ENCODE measurements at places on chromosomes 12 and 14.

- DNase-seq, result no peak
Observed at GRCh38 chr12:95922231-95922630, 20.2 kb downstream of the CCDC38 start.

DNA sequence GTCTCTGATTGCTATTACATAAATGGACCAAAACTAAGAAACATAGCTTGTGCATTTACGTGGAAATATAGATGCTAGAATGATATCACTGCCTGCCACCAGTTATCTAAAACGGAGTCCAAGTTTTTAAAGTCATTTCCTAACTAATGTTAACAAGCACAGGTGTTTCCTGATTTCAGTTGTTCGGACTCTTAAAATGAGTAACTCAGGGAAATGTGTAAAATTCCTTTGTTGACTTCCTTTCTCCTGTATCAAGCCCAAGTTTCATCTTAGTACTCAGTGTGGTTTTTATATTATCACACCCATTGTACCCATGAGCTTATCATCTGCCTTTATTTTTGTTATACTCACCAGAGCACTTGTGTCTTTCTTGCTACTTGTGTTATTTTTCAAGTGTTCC, 13.2 kb upstream of the PRKCH start:
- DNase-seq, result no peak

DNA sequence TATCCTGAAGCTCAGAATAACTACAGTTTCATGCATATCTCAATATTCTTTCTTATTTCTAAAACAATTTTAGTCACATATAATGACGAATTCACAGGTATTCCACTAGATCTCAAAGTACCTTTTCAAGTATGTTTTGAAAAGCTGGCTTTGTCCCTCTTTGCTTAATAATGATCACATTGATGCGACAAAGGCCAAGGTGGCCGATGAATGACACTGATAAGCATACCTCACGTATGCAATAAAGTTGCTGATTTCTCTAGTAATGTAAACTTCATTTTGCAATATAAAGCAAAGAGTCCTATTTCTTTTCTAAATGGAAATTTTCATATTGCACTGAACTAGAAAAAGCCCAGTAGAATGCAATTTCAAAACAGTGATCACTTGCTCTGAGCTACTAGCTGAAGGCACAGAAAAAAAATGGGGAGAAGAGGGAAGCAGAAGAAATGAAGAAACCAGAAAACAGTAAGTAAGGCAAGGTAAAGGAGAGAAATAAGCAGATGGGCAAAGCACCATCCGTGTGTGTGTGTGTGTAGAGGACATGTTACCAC, 29.3 kb downstream of the FGD6 start:
- no peak for DNase-seq

- no peak for DNase-seq
Observed at GRCh38 chr12:77940567-77940966, 109.9 kb downstream of the NAV3 start.

DNA sequence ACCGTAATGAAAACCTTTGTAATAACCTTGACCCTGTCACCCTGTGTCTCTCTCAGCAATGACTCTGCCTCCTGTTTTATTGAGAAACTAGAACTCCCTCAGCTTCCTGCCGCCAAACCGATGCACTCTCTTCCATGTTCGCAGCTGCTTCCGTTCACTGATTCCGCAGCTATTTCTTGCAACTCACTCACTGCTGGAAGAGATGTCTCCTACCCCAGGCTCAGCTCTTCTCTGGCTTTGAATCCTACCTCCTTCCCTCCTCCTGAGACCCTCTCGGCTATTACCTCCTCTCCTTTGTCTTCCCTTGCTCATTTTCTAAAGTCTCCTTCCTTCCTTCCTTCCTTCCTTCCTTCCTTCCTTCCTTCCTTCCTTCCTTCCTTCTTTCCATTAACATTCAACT, 71.0 kb downstream of the ESRRB start:
- no peak for DNase-seq

DNA sequence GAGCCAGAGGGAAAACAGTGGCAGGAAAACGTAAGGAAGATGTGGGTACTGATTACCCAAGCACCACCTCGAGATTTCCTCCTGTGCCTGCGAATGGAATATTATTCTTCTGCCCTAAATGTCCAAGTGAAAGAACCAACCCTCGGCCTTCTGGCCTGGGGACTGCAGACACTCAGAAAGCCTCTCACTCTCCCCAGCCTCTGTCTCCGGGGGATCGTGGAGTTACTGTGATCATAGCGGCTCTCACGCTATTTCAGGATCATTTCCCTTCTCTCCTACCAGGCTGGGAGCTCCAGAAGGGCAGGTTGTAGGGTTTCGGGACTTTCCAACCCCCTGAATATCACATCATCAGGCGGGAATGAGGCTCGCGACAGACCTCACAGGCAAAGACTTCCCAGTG, 68.9 kb downstream of the KDM2B start:
- DNase-seq, result no peak

GRCh38 chr14:75597149-75597548, 18.7 kb downstream of the FLVCR2 start:
- DNase-seq, result no peak

DNA sequence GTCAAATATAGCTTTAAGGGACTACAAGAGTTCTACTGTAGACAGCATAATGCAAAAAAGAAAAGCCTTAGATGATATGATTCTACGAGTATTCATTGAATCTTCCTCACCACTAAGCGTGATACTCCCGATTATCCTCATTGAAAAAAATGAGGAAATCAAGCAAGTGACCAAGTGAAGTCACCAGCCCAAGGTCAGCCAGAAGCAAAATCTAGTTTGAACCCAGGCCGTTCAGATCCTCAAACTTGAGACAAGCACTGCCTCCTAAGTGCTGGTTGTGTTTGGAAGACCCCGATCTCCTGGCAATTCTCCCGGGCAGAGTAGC, 845 bp downstream of the GIT2 start:
- DNase-seq, result no peak

GRCh38 chr12:122849352-122850047, 14.2 kb downstream of the HIP1R start:
- DNase-seq, result no peak

GRCh38 chr12:106106061-106106566, 32.6 kb downstream of the NUAK1 start:
- DNase-seq, result no peak

DNA sequence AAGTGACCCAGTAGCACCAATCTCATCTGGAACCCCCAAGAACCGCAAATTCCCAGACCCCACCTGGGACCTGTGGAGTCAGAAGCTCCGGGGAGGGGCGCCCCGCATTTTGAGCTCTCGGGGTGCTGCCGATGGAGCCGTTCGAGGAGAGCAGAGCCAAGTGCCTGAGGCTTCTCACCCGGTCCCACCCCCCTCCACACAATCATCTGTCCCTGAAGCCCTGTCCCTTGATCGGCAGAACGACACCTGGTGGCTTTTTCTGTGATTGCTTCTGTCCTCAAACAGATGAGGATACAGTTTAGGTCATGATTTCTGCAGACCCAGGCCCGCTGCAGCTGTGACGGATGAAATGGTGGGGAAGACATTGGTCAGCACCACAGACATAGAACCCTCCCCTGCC, 74.7 kb downstream of the NOC4L start:
- peak; percentile 59 for DNase-seq

- DNase-seq, result no peak
Observed at GRCh38 chr14:95328729-95329503, 9.2 kb upstream of the CLMN start.

DNA sequence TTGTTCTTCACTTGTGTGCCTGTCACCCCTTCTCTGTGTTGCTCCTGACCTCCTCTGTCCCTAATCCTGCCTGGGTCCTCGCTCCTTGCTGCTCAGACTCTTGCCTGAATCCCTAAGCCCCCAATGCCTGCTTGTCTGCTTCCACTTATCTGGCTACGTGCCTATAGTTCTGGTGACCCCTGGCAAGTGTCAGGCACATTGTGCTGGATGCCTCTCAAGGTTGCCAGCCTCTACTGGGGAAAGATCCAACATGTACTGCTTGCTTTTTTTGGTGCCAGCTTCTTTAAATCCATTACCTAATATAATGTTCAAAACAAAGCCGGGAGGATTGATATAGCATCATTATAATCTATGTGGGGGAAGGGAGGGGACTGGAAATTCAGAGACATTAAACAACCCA, 448.0 kb upstream of the CCDC196 start:
- DNase-seq, result no peak

DNA sequence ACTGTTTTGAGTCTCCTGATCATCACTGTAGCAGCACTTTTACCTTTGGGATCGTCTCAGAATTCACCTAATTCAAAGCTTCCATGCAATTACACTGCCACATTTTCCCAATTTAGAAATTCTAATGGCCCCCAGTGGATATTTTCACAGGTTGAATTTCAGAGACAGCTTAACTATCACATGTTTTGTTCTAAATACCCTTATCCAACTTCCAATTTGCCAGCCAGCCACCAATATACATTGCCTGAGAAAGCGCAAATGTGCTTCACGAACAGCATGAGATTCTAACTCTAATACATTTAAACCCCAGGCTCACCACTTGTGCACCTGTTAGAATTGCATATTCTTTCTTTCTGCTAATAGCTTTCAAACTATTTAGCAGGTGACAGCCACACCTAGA, 1160.9 kb upstream of the TMEM132C start:
- no peak for DNase-seq

GRCh38 chr12:53854701-53855316, 83.8 kb upstream of the HOXC13 start:
- no peak for DNase-seq

GRCh38 chr14:42437809-42438208, 831.1 kb downstream of the LRFN5 start:
- no peak for DNase-seq

- DNase-seq, result no peak
Observed at GRCh38 chr14:93003945-93004698, 81.2 kb downstream of the CHGA start.

DNA sequence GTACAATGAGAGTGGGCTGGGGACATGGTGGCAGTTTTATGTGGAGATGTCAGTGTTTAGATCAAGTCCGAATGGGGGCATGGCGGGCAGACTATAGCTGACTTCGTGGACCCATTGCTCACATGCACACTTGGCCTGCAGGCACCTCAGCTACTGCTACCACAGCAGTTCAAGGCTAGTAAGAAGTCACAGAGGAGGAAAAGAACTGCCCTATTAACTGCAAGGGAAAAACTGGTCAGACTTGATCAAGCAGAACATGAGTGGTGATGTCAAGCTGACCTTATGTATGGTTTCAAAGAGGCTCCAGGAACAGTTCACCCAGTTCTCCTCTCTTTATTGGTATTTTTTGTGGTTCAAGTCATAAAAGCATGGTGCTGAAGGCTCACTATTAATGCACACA, 30.2 kb upstream of the FRS2 start:
- no peak for DNase-seq

- DNase-seq, result no peak
Observed at GRCh38 chr14:104284107-104284592, 145.8 kb downstream of the KIF26A start.

GRCh38 chr12:25975179-25975578, 16.7 kb downstream of the RASSF8 start:
- no peak for DNase-seq

All from activated CD4-positive, alpha-beta T cell treated with anti-CD3 and anti-CD28 coated beads for 36 hours (primary cell).